ENCODE measurements at places on chromosomes 3 and 15.

DNA sequence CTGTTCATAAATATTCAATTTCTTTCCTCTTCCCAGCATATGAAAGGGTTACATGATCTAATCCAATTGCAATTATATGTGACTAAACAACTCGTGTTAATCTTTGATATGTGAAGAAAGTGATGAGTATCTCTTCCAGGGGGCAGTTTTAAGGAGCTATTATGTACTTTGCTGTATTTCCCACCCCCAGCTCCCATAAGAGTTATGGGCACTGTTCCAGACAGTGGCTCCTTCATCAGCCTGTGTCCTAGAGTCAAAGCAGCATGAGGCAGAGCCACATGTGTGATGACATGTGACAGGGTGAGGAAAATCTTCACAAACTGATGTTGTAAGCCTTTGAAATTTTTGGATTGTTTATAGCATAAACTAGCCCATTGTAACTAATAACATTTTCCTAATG, 315.4 kb downstream of the DIPK2A start:
- DNase-seq, result no peak

- no peak for DNase-seq
These were observed 173.4 kb downstream of the SERPINI1 start for GRCh38 chr3:167908746-167909503.

DNA sequence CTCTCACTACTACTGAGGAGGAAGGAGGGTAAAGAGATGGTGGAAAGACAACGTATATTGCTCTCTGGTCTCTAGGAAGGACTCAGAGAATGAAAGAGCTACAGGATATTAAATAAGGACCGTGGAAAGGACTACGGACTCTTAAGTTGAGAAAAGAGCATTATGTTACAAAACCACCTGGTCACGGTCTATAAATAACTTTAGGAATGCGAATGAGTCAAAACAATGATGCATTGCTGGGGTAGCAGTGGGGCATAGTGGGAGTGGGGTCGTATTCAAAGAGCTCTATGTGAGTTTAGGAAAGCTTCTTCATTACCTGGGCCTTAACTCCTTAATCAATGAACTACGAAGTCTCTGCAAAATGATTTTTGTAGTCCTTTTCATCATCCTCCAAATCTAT, 295.7 kb upstream of the SOX14 start:
- DNase-seq, result no peak

DNA sequence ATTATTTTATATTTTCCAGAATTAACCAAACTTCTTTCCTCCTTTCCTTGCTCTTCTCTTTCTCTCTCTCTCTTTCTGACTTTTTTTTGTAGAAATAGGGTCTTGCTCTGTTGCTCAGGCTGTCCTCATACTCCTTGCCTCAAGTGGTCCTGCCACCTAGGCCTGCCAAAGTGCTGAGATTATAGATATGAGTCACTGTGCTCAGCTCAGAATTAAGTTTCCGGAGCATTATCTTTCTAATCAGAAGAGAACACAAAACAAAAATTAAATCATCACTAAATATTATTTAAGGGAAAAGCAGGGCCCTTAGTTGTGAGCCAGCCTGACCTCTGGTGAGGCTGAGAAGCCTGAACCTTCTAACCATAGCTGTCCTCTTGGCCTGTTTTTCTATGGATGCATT, 168.2 kb downstream of the SOX2 start:
- DNase-seq, result no peak

GRCh38 chr15:68909601-68910100, 20.7 kb upstream of the SPESP1 start:
- no peak for DNase-seq

- peak; percentile 51 for DNase-seq
These were observed 296.7 kb downstream of the PTPRG start for GRCh38 chr3:61858054-61858453.

DNA sequence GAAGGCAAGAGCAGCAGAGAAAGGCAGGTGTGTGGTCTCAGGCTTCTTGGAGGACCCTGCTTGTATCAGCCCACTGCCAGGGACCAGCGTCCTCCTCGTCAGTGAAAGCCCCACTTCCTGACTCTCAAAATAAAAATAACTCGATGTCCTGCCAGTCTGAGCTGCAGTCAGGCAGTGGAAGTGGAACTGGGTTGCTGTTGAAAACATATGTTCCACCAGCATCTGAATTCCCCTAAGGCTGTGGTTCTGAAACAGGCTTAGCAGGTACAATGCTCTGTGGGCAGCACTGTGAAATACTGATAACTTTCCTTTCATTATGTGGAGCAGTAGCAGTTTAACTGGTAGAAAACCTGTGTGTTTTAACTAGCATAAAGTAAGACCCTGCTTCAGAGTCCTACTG, 121.6 kb upstream of the EIF1B start:
- DNase-seq, result no peak

GRCh38 chr3:162112719-162113118, 616.1 kb downstream of the OTOL1 start:
- no peak for DNase-seq

- DNase-seq, result peak; percentile 95
These were observed at the start of gene ETFA for GRCh38 chr15:76311100-76311953. Gene ETFA, minus strand, starts transcription at chr15:76311469. Its CDS starts 81 bp downstream, at chr15:76311388.

- DNase-seq, result no peak
These were observed 31.0 kb downstream of the SLCO2A1 start for GRCh38 chr3:133998691-133999241.

DNA sequence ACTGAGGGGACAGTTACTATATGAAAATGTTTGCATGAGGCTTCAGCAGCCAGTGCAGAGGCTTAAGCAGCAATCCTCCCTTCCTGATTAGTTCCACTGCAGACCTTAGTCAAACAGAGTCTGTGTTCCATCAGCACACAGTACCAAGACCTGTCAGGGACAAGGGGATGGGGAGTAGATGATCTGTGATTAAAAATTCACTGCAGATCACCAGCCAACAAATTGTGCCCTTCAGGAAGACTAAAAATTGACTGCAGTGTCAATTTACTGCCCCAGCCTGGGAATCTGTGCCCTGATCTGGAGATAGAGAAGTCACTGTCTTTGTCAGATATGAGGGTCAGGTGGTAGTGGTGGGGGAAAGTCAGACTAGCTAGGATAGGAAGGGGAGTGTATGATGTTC, 13.8 kb upstream of the NMNAT3 start:
- no peak for DNase-seq

DNA sequence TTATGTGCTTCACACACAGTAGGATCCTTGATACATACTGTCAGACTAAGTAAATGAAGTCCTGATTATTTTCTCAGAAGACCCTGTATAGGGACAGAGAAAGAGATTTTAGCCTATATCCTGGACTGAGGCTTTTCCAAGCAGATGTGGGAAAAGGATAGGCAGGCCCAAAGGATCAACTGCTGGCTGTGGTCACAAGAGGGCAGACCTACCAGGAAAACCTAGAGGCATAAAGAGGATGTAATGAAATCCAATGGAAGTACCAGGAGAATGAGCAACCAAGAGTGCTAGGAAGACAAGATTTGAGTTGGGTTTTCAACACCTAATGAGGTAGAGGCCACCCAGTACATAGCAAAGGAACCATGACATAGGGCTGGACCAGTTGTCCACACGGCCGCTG, 23.1 kb downstream of the DCLK3 start:
- peak; percentile 8 for DNase-seq

GRCh38 chr3:129106320-129106719, 15.3 kb downstream of the RAB43 start:
- no peak for DNase-seq

DNA sequence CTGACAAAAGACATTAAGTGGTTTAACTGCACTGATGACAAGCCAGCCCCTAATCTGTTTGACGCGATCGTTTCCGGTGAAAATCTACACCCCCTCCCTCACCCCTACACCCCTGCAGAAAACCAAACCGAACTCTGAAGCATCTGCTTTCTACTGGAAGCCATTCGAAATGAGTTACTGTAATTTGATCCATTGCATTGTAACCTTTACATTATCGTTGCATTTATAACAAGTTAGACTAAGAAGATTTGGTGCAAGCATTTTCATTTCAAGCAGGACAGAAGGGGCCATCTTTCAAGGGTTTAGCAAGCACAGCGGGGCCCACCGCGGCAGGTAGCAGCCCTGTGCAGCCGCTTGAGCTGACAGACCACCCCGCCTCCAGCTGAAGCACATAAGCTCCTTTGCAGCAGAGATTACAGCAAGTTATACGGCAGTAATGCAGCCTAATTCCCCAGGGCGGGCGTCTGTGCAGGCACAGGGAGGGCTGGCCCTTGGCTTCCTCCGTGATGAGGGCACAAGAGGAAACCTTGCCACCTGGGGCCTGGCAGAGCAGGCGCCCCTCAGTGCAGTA, 79.3 kb downstream of the CHSY1 start:
- no peak for DNase-seq

- peak; percentile 45 for DNase-seq
These were observed 1.7 kb upstream of the NME9 start for GRCh38 chr3:138331143-138331894.

- no peak for DNase-seq
These were observed 260.7 kb downstream of the PLOD2 start for GRCh38 chr3:145900056-145900829.

GRCh38 chr3:124450366-124450765, 279.9 kb upstream of the UMPS start:
- DNase-seq, result no peak

- DNase-seq, result no peak
These were observed 24.3 kb upstream of the FBXL22 start for GRCh38 chr15:63572749-63573464.

DNA sequence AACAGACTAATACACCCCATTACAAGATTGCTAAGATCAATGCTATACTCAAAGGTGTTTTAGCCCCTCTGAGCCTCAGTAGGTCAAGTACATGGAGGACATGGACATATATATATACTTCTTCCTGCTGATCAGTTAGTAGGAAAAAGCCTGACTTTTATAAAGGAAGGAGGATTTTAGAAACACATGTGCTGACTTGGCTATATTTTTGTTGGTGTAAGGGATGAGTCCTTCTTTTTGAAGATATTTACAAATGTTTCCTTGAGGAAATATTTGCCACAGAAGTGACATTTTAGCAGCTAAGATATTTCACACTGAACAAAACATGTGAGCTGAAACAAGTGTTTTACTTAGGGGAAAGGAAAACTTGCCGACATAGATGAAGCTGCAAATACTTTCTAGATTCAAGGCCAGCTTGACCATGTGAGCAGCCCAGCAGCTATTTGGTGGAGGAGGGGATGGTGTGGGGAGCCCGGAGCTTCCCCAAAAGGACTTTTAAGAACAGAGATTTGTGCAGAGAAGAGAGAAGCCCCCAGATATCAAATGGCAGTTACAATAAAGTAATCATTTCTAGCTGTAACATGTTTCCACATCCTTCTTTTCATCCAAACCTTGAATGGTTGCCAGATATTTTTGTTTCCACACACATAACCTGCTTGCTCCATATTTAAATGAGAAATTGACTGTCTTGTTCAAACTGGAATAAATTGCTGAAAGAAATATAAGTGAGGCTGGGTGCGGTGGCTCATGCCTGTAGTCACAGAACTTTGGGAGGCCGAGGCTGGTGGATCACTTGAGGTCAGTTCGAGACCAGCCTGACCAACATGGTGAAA, 111.7 kb upstream of the NR2F2 start:
- DNase-seq, result peak; percentile 3

GRCh38 chr3:58731673-58732072, 65.1 kb upstream of the FAM3D start:
- no peak for DNase-seq

- DNase-seq, result peak; percentile 38
These were observed 3.6 kb upstream of the TNK2 start for GRCh38 chr3:195911946-195912270.

- no peak for DNase-seq
These were observed 172.6 kb downstream of the SATB1 start for GRCh38 chr3:18252578-18252977.

All from AG10803 (cell line).